ENCODE measurements at places on chromosomes 1 and 21. TPM values are rescaled to one million over a fixed set of nuclear protein-coding genes. Genes with fewer than 3 reads are reported as not detected.
A peak's percentile ranks its signal among the peaks of the same experiment; 100 is the strongest.

GRCh38 chr1:157099633-157100009 lies at the start of gene ETV3L:
TSS of gene ETV3L (minus strand) at chr1:157099808. CDS start at chr1:157099523, 285 bp downstream.
- DNase-seq: no peak

GRCh38 chr21:44972821-44973220 lies 33.0 kb downstream of the SLX9 start:
- peak; percentile 90 for DNase-seq

- no peak for DNase-seq
Measured at GRCh38 chr1:226950871-226951270, 10.8 kb downstream of the COQ8A start.

DNA sequence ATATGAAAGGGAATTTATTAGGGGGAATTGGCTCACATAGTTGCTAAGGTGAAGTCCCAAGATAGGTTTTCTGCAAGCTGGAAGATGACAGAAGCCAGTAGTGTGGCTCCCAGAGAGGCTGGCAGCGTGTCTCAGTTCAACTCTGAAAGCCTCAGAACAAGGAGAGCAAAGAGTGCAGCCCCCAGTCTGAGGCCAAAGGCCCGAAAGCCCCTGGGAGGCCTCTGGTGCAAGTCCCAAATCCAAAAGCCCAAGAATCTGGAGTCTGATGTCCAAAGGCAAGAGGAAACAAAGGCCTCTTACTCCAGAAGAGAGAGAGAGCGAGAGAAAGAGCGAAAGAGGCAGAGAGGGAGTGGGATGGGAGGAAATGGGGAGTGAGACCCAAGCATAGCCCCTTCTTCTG lies 18.3 kb downstream of the KCNA2 start:
- DNase-seq: no peak

GRCh38 chr21:32794644-32795079 lies 23.1 kb upstream of the PAXBP1 start:
- no peak for DNase-seq

DNA sequence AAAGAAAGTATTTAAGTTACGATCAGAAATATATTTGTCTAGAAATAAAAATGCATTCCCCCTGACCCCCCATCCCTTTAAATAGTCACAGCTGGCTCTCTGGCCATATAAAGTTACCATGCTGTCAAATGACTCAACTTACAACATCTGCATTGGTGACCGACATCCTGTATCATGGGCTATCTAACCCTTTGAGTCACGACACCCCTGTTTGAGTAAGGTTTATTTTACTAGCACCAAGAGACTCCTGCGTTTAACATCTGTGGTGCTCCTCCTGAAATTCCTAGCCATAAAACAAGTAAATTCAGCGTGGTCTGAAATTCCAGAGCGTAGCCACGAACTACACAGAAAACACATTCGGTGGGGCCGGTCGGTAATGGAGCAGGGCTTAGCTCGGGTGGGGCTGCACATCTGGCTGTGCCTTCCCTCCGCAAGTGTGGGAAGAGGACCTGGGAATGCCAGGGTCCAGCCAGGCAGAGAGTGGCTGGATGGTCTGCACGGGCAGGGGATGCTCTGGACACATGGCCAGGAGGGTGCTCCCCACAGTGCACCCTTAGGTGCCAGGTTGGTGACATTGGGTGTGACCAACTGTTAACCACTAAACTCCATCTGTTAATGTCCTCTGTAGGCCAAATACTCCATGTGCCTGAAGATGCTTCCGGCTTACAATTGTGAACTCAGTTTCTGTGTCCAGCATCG lies 53.0 kb upstream of the CLDN14 start:
- DNase-seq: no peak

GRCh38 chr1:214281720-214282629 lies 1.0 kb downstream of the SMYD2 start:
- DNase-seq: peak; percentile 64

DNA sequence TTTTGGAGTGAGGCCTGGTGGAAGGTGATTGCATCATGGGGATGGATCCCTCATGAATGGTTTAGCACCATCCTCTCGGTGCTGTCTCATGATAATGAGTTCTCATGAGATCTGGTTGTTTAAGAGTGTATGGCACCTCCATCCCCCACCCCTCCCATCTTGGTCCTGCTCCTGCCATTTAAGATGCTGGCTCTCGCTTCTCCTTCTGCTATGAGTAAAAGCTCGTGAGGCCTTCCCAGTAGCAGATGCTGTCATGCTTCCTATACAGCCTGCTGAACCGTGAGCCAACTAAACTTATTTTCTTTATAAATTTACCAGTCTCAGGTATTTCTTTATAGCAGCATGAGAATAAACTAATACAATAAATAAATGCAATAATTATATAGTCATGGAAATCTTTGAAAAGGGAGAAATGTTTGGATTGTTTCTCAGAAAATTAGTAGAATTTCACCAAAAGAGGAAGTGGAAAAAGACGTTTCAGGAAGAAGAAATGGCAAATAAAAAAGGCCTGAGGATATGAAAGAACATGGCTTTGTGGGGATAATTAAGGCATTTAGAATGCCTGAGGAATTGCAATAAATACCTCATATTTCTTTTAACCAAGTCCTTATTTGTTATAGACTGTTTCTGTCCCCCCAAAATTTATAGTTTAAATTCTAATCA lies 451.2 kb upstream of the ADGRL4 start:
- DNase-seq: no peak

Gene OR2T2
- total RNA-seq: not detected

Gene C1QTNF12
- not detected for total RNA-seq

Gene S100A3
- 103 TPM for total RNA-seq
